Mesenteric fat pad (tissue), 1 donor: ENCODE measurements at places on chromosomes 2 and 18. TPM values are rescaled to one million over a fixed set of nuclear protein-coding genes. Genes with fewer than 3 reads are reported as not detected.
A peak's percentile ranks its signal among the peaks of the same experiment; 100 is the strongest.

FBXO36 gene
- total RNA-seq = 3.0 TPM

CCDC142 gene
- total RNA-seq = 9.1 TPM

DNA sequence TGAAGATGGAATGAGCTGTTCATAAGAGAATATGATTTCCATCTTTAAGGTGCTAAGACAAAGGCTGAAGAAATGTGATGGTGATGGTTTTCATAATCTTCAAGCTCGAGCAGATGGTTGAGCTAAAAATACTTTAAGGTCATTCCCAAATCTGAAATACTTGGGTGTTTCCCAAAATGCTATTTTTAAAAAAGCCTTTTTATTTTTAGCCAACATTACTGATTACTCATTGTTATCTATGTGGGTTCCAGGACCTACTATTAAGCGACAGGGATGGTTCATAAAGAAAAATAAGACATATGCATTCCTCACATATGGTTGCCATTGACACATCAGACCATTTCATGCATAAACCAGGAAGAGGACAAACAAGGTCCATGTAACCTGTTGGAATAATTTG, 298.5 kb downstream of the PLCL1 start:
- no peak for DNase-seq

PSMA8 gene
- not detected for total RNA-seq

CNDP1 gene
- total RNA-seq = not detected

DNA sequence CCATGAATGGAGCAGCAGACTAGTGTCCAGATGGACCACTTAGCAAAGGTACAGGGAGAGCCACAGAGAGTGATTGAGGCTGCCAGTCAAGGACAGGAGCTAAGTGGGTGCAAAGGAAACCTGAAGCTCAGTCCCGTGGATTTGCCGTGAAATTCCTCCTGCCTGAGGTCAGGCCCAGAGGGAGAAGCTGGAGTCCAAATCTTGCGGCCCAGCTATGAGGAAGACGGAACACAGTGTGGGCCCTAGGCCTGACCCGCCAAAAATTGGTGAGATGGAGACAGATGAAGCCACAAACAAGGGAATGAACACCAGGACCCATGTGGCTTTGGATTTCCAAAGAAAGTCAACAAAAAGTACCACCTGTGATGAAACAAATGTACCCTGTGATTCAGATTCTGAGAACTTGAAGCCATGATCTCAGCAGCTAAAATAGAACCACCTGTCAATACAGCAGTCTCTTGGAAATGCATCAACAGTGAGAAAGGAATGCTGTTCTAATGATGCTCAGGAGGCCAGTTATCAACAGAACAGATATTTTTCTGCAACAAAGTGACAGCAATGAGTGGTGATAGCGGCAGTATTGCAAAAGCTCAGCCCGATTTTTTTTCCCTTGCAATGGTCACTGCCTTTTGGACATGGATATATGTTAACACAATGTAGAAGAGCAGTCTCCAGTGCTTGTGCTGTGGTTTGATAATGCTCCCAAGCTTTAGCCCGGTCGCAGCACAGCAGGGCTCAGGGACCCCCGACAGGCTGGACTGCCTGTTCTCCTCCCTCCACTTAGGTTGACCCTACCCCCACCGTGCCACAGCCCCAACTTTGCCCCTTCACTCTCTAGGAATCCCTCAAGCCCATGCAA, 10.7 kb downstream of the COL6A3 start:
- DNase-seq = no peak

ASB18 gene
- not detected for total RNA-seq

GRCh38 chr2:136434251-136434715, 316.3 kb upstream of the CXCR4 start:
- DNase-seq = no peak

GRCh38 chr2:10271946-10272345, 30.8 kb upstream of the HPCAL1 start:
- DNase-seq = peak; percentile 87

DNA sequence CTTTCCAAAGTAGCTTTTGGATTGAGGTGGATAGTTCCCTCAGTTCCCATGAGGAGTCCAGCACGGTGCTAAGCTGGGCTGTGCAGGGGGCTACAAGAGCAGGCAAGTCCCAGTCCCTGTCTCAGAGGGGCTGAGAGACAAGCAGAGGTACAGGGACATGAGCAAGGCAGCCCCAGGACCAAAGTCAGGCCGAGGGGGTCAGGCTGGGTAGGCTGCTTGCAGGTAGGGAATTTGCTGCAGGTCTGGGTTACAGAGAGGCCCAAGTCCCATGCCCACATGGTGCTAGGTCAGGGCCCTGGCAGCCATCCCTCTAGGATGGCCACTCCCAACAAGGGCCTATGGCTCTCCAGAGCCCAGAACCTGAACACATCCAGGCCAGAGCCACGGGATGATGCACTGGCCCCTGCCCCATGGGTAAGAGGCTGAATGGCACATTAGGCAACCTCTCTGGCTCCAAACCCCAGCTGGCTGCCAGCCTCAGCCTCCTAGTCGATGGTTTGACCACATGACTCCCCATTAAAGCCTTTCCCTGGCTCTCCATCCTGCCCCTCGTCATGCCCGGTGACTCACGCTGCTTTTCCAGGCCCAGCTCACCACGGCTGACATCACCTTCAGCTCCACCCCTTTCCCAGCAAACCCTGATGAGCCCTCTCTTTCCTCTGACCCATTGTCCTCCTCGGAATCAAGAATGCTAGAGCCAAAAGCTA, 83.7 kb downstream of the SDC1 start:
- peak; percentile 90 for DNase-seq

GRCh38 chr2:234887195-234887594, 64.6 kb upstream of the SH3BP4 start:
- DNase-seq = no peak

DNA sequence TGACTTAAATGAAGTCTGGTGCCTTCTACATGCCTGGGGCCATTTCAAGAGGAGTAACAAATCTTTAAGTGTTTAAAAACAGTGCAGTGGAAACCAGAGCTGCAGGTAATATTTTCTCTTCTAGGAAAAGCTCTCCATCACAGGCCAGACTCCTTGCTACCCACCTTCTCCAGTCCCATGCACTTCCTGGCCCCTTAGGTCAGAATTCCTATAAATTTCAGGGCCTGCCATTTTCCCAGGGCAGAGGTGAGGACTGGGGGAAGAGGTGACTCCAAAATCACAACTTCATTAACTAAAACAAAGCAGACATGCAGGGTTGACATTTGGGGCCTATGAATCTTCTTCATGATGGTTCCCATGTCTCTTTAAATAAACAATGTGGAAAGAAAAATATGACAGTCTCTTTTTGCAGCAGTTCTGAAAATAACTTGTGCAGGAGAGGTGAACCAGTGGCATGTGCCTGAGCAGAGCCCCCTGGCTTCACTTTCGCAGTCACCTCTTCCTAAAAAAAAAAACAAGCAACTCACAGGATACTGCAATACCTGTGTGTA, 63.7 kb upstream of the TANC1 start:
- no peak for DNase-seq

DNA sequence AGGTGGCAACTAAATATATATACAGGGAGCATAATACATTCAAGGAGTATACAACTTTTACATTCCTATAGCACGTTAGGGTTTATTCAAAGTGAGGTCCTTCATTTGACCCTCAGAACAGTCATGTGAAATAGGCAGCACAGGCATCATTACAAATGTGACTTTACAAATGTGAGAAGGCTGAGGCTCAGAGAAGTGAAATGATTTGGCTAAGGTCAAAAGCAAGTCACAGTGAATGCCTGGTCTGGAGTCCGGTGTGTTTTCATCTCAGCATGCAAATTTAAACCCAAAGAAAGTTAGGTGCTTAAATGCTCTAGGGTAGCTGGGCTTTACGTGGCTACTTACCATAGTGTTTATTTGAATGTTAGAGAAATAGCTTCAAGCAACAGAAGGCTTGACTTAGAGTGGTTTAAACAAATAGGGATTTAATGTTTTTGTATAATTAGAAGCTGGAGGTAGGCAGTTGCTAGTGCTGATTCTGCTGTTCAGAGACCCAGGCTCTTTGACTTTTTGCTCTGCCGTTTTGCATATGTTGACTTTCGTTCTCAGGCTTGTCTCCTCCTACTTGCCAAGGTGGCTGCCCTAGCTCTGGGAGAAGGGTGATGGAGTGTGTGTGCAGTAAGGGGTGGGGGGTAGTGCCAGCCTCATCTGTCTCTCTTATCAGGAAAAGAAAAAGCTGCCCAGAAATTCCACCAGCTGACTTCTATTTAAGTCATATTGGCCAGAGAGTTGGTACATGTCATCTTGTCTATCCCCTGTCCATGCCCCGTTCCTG, 89.2 kb downstream of the PLCL1 start:
- no peak for DNase-seq

- no peak for DNase-seq
Observed at GRCh38 chr18:41038071-41038470, 917.0 kb upstream of the PIK3C3 start.

XIRP2 gene
- not detected for total RNA-seq
